Lower lobe of right lung (tissue), 2 donors: ENCODE measurements at places on chromosomes 4 and X. TPM values are rescaled to one million over a fixed set of nuclear protein-coding genes. Genes with fewer than 3 reads are reported as not detected.

Gene HS3ST1
- 3.8 TPM for total RNA-seq

Gene MND1
- total RNA-seq = 0.83 TPM

Gene CLNK
- 0.09 TPM for total RNA-seq

DNA sequence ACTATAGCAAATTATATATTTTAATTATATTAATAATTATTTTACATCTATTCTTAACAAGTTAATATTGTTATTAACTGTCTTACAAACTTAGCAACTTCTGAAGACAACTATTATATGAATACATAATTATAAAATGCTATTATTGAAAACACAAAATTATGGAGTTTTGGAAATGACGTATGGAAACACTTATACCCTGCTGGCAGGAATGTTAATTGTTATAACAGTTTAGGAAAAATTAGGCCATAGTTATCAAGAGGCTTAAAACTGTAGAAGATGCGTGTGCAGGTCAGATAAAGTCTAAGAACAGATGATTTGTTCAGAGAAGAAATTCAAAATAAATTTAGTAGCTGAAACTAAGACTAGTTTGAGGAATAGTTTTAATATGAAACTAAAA, 211.7 kb downstream of the FAT4 start:
- no peak for DNase-seq

DNA sequence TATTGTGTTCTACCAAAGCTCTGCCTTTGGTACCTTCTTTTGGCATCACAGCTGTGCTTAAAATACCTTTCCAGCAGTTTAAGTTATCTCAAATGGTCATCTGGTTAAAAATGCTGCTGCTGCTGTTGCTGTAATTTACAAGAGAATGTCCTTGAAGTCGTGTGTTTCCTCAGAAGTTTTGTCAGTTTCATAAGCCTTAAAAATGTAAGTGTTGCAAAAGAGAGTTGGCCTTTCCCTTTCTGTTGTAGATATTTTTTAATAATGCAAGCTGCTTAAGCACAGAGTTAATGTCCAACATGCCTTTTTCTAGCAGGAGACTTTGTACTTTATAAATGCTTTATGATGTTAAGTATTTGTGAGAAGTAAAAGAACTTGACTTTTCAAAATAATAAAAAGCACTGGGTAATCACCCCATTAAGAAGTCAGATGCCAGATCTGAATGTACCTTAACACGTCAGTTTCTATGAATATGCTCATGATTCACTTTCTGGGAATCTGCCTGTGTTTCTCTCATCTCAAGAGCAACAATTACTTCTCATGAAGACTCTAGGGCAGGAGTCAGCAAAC, 35.3 kb upstream of the TENM3 start:
- DNase-seq = no peak

- no peak for DNase-seq
Observed at GRCh38 chr4:87103086-87103485, 117.3 kb downstream of the KLHL8 start.
